NCI-H510A (cell line): ENCODE measurements at places on chromosomes 3 and 15.
A peak's percentile ranks its signal among the peaks of the same experiment; 100 is the strongest.

GRCh38 chr3:50453907-50454306, 49.5 kb downstream of the CACNA2D2 start:
- peak; percentile 35 for DNase-seq

DNA sequence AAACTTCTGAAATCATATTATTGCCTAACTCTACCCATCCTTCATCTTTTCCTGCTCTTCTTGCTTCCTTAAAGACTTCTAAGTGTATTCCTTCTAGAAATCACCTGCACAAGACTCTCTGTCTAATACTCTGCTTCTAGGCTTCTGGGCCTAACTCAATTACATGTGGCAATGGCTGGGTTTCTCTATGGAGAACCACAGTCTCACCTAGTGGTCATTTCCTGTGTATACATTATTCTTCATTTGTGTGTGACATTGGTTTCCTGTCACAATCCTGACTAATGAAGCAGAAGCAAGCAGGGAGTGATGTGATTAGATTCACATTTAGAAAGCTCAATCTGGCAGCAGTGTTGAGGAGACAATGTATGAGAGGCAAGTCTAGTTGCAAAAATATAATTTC, 16.9 kb upstream of the CLDN1 start:
- DNase-seq, result no peak

- no peak for DNase-seq
Measured at GRCh38 chr3:53566461-53567145, 72.2 kb downstream of the CACNA1D start.

DNA sequence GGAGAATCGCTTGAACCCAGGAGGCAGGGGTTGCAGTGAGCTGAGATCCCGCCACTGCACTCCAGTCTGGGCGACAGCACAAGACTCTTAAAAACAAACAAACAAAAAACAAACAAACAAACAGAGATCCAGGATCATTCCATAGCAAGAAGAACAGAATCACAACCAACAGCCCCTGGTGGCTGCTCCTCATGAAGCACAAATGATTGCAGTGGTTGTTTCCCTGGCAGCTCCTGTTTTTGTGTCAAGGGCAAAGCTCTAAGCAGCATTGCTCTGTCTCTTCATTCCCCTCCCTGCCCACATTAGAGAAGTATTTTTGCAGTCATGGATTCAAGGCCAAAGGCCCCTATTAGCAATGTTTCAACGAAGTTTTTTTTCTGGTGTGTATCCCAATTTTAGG, 25.8 kb upstream of the BLM start:
- no peak for DNase-seq

GRCh38 chr15:35252351-35252865, 167.3 kb upstream of the NANOGP8 start:
- no peak for DNase-seq

- DNase-seq, result no peak
Measured at GRCh38 chr15:50095938-50096821, 22.9 kb downstream of the ATP8B4 start.

- no peak for DNase-seq
Measured at GRCh38 chr3:36662626-36663025, 101.7 kb downstream of the DCLK3 start.

- DNase-seq, result no peak
Measured at GRCh38 chr3:99562138-99562537, 76.3 kb upstream of the COL8A1 start.

GRCh38 chr3:84547971-84548970, 410.5 kb upstream of the CADM2 start:
- no peak for DNase-seq

GRCh38 chr3:167989066-167989465, 106.7 kb downstream of the GOLIM4 start:
- no peak for DNase-seq

DNA sequence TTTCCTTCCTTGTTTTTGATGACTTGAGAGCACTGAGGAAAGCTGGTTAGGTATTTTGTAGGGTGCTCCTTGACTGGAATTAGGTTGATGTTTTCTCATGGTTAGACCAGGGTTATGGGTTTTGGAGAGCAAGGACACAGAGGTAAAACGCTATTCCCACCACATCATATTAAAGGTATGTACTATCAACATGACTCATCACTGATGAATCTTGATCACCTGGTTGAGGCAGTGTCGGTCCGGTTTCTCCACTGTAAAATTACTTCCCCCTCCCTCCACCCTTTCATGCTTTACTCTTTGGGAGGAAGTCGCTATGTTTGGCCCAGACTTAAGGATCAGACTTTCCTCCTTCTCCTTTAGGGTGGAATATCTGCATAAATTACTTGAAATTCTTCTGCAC, 201.6 kb downstream of the EDEM1 start:
- no peak for DNase-seq

DNA sequence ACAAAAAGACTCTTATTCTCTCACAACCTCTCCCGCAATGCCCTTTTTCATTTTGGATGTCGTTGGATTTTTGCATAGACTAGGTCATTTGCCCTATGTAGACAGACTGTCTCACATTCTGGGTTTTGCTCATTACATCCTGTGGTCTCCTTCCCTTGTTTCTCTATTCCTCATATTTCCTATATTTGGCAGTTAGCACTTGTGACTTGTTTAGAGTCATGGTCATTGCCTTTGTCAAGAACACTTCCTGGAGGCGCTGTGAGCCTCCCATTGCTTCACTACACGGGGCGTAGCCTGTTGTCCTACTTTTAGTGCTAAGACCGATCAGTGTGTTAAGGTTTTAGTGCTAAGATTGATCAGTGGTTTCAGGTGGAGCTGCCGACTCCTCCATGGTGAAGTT, 16.1 kb upstream of the TATDN2 start:
- DNase-seq, result no peak

- no peak for DNase-seq
Measured at GRCh38 chr3:38022896-38023709, 6.3 kb downstream of the PLCD1 start.

- no peak for DNase-seq
Measured at GRCh38 chr15:61888074-61888780, 172.0 kb downstream of the VPS13C start.

- DNase-seq, result no peak
Measured at GRCh38 chr15:91182101-91182500, 82.0 kb downstream of the SV2B start.

- no peak for DNase-seq
Measured at GRCh38 chr3:176906046-176906905, 291.0 kb downstream of the TBL1XR1 start.
